Left colon (tissue), 2 donors: ENCODE measurements at places on chromosomes 5 and 9. TPM values are rescaled to one million over a fixed set of nuclear protein-coding genes. Genes with fewer than 3 reads are reported as not detected.

FOXD4L6 gene
- total RNA-seq: not detected

- DNase-seq: no peak
Measured at GRCh38 chr5:59596586-59597350, 296.8 kb downstream of the PDE4D start.

DNA sequence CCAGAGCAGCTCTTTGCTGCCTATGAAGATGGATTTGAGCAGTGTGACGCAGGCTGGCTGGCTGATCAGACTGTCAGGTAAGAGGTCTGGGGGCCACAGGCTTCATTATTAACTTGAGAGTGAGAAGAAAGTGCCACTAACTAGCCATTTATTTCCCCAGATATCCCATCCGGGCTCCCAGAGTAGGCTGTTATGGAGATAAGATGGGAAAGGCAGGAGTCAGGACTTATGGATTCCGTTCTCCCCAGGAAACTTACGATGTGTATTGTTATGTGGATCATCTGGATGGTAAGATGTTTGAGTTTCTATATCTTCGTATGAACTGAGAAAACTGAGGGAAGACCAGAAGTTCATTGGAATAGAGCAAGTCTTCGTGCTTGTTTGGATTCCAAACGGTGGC is 22.1 kb downstream of the VCAN start:
- DNase-seq: no peak

DNA sequence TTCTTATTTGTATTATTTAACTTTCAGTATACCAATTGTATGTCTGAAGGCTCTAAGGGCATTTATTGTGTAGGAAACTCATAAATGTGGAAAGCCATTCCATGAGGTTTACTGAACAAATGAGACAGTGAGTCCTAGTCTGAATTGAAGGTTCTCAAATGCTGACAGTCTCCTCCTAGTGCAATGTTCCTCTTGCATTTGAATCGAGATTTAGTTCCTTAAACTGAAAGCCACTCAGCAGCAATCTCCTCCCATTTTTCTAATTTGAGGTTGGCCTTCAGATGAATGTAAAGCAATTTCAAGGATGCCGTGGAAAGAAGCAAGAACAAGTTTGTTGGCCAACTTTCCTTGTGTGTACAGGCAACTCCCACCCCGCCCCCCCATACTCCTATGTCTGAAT is 493.2 kb upstream of the KLF4 start:
- no peak for DNase-seq
